Nephron progenitor cell (in vitro differentiated cells): ENCODE measurements at places on chromosomes 16 and 17.
A peak's percentile ranks its signal among the peaks of the same experiment; 100 is the strongest.

- no peak for DNase-seq
Observed at GRCh38 chr17:6257336-6257735, 177.6 kb downstream of the AIPL1 start.

DNA sequence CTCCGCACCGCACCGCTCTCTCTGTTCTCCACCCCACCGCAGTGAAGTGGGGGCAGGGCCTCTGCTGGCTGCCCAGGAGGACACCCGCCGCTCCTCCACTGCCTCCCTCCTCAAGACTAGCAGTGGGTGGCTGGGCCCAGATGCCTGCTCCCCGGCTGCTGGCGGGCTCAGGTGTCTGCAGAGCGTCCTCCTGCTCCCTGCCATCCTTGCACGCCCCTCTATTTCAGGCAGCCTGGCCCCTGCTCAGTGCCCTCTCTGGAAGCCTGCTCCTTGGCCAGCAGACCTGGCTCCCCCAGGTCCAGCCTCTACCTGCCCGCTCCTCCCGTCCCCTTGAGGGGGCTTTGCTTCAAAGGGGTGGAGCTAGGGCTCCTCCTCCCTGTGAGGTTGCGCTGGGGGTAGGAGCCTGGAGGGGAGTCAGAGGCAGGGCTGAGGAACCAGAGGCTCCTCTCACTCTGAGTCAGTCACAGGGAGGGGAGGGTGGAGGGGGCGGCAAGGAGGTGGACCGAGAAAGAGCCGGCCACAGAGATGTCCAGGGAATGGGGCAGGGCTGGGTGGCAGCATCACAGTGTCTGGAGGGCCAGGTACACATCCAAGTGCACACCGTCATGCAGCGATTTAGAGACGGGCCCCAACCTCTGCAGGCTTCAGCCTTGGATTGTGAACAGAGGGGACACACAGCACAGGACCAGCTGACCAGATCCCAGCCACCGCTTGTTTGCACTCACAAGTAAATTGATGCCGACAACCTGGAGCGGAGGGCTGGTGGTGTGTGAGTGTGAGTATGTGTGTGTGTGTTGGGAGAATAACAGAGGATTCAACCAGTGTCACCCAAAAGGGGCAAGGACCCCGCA, 9.8 kb upstream of the TMEM92 start:
- peak; percentile 49 for DNase-seq

DNA sequence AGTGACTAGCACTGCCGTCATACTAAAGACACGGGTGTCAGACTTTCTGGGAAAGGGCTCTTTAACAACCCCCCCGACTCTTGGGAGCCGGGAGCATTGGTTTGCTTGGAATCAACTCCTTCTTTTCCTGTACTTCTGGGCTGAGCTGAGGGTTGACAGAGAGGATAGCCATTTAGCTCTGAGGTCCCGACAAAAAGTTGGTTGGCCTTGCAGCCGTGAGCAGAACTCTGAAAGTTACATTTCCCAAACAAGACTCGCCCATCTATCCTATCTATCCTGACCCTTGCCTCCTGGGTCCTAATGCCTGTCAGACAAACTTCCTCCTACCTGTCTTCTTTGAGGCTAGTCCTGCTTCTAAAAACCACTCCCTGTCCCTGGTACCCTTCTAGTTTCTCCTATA, 460.8 kb upstream of the TOM1L1 start:
- DNase-seq = no peak

- DNase-seq = no peak
Observed at GRCh38 chr17:48625495-48626244, 488 bp downstream of the HOXB9 start.

GRCh38 chr17:28598389-28598788, 436 bp downstream of the SPAG5 start:
- DNase-seq = no peak

GRCh38 chr17:34669511-34669910, 90.1 kb downstream of the TMEM132E start:
- DNase-seq = no peak

- DNase-seq = no peak
Observed at GRCh38 chr17:45438931-45439610, 6.4 kb upstream of the ARHGAP27 start.

DNA sequence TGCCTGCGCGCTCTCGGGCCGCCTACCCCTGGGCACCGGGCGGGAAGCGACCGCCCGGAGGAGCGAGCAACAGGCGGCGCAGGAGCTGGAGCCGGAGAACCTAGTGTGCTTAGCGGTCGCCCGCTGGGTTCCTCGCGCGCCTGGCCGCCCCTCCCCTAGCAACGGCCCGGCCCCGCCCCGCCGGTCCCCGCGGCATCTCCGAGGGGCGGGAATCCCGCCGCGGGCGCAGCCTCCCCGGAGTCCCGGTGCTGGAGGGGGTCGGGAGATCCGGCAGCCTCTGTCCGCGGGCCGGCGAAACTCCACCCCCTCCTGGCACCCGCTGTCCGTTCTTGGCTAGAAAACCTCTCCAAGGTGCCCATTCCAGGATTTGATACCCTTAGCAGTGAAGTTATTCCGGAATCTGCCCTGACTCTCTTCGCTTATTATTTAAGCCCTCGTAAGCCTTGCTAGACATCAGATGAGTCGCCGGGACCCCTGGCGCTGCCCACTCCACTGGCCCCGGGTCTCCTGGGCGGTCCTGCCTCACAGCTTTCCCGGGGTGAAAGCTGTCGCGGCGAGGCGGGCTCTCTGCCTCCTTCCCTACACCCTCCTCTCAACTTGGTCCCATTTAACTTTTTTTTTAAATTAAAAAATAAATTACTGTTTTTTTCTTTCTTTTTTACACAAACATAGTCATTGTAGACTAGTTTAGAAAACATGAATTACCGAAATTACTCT, at the start of gene RPRML:
RPRML (minus strand) TSS at position 107 of the 717 bp plus-strand sequence. CDS start 246 bp downstream, outside the sequence.
- DNase-seq = peak; percentile 79

- no peak for DNase-seq
Observed at GRCh38 chr17:7236808-7237207, 2.4 kb downstream of the PHF23 start.

DNA sequence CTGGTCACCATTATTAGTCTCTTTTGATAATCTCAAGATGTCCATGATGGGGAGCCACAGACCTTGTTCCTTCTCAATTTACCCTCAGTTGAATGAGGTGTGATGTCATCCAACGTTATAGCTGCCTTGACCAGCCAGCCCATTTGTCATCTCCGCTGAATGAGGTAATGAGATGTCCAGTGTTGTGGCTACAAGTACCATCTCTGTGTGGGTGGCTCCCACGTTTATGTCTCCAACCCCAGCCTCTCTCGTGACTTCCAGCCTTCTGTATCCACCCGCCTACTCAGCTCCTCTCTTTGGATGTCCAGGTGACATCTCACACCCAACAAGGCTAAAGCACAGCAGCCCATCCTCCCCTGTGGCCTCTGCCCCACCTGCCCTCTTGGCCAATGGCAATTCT, 18.2 kb downstream of the DNAH17 start:
- DNase-seq = no peak

- no peak for DNase-seq
Observed at GRCh38 chr17:48483471-48484131, 47.2 kb downstream of the HOXB1 start.

DNA sequence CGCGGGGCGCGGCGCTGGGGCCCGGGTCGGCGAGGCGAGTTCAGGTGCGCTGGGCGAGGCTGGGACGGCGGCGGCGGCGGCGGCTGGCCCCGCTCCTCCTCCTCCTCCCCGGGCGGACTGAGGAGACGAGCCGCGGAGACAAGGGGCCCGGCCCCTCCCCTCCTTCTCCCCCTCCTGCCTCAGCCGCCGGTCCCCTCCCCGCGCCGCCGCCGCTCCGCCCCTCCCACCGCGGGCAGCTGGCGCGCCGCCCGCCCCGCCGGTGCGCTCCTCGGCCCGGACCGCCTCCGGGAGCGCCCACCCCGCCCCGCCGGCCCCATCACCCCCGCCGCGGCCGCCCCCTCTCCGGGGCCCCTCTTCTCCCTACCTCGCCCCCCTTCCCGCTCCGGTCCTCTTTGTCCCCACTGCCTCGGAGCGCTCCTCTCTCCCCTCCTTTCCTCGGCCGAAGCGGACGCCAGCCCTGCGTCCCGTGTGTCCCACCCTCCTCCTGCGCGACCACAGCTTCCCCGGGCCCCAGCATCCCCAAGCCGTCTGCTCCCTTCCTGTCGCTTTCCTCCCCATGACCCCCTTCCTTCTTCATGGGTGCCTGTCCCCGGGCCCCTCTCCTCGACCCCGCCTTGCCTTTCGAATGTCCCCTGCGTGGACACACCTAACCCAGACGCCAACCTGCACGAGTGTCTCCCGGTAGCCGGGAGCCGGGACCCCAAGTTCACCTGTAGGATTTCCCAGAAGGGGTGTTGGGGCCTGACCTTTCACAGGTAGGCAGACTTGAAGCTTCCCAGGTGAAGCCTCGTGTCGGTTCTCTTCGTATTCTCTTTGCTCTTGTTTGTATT, at the start of gene TOX3:
TOX3 (minus strand) TSS at position 140 of the 830 bp plus-strand sequence. CDS start 420 bp downstream, outside the sequence.
- DNase-seq = peak; percentile 73

DNA sequence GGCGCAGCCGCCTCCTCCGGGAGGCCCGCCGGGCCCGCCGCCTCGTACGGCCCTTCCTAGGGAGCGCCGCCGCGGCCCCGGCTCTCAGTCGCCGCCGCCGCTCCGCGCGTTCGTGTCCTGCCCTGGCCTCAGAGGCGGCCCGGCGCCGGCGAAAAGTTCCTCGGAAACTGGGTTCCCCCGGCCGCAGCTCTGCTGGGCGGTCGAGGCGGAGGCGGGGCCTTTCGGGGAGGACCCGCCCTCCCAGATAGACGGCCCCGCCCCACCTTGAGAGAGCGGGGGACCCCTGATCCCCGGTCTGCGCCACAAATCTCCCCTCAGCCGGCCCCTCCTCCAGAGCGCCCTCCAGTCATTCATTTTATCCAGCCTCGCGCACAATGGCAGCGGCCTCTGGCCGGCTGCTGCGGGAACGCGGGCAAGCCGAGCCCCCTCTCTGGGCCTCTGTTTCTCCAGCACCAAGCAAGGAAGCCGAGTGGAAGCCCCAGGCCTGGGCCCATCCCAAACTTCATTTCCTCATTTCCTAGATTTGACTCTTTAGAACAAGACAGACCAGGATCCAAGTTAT, at the start of gene SREBF1:
SREBF1 (minus strand) TSS at position 169 of the 562 bp plus-strand sequence. CDS start 169 bp downstream, outside the sequence.
- DNase-seq = peak; percentile 78

- no peak for DNase-seq
Observed at GRCh38 chr16:75260851-75261589, 9.6 kb upstream of the BCAR1 start.

GRCh38 chr16:46649588-46650253, 28.5 kb upstream of the SHCBP1 start:
- DNase-seq = no peak

DNA sequence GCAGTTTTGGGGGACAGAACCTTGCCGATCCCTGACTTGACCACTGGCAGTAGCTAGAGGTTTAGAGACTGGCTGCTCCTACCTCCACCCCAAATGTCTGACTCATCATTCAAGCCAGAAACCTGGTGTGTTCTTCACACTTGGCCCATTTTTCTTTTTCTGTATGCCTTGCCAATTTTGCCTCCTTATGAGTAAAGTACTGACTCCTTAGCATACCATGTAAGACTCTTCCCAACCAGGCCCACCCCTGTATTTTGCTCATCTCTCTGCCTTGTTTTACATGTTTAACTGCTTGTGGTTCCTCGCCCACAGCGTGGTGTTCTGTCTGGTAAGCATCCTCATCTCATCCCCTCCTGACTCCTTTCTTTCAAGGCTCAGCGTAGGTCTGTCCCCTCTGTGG, 37.9 kb downstream of the NUP88 start:
- no peak for DNase-seq

GRCh38 chr17:29723278-29724047, 100.8 kb upstream of the CORO6 start:
- no peak for DNase-seq

- no peak for DNase-seq
Observed at GRCh38 chr16:89288577-89288844, 71.0 kb downstream of the ZNF778 start.

DNA sequence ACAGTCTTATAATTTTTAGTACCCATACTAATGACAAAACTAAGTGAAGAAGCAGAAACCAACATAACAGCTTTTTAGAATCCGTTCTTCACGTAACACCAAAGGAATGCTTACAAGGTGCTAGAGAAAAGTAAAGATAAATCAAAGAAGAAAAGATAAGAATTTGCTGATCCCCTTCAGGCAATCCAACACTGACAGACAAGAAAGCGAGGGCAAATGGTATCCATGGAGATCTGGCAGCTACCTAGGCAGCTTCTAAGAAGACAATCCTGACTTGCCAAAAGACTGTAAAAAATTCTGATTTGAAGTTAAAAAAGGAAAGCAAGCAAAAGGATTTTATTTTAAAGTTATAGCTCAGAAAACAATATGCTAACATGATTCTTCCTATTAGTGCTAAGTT, 14.6 kb downstream of the BBS2 start:
- no peak for DNase-seq

DNA sequence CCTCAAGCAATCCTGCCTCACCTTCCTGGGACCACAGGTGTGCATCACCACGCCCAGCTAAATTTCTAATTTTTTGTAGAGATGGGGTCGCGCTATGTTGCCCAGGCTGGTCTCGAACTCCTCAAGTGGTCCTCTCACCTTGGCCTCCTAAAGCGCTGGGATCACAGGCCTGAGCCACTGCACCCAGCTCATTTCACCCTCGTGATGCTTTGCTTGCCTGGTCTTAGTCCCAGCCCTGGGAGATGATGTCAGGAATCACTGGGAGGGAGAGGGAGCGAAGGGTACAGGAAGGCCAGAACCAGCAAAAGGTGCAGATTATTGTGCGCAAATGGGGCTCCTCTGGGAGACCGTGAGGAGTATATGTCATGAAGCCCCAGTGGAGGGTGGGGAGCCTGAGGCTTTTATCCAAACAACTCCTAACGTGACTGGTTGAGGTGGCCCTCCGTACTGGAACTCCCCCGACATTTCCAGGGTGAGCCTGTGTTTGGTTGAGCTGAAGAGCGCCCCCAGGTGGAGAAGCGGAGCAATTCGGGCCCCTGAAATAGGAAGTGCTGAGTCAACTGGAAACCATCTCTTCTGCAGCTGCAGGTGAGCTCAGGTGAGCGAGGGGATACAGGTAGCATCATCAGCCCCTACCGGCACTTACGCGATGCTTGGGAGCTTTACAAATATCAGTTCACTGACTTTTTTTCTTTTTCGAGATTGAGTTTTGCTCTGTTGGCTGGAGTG, 41.2 kb upstream of the HAPSTR1 start:
- peak; percentile 23 for DNase-seq

GRCh38 chr17:82414548-82415281, 3.4 kb upstream of the HEXD start:
- peak; percentile 97 for DNase-seq

DNA sequence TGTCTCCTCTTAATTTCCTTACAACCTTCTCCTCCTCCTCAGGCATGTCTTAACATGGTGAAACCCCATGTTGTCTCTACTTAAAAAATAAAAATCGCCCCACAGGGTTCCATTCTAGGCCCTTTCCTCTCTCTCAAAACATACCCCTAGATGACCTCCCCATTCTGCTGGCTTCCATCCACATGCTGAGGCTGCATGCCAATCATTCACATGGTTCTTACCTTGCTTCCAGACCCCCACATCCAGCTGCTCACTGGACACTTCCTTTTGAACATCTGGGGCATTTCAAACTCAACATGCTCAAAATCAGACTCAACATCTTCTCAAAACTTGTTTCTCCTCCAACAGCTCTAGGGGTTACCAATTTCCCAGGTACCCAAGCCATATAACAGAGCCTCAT, 12.4 kb upstream of the CTCF start:
- DNase-seq = no peak
